ENCODE measurements at places on chromosomes 7 and 10.

DNA sequence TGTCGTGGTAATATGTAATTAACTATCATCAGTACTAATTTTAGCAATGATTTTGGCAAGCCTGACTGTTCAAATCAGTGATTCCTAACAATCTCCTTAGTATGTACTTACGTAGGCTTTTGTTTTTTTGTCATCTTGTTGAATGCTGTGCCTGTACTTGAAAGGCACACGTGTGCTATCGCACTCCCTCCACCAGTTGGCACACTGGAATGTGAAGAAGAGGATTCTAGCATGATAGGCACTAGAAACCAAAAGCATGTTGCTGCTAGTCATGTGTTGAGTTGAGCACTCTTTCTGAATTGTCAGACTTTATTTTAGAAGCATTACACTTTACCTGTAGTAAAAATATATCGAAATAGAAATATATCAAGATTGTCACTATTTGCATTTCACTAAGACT lies 59.1 kb downstream of the TASOR2 start:
- no peak for DNase-seq

- peak; percentile 12 for DNase-seq
Observed at GRCh38 chr10:100969187-100970075, at the start of gene SEMA4G. TSS of gene SEMA4G (plus strand) at chr10:100969504. CDS start at chr10:100972913, 3,409 bp downstream.

GRCh38 chr10:62637249-62638061 lies 167.1 kb upstream of the ADO start:
- peak; percentile 61 for DNase-seq

- peak; percentile 66 for DNase-seq
Observed at GRCh38 chr10:100508691-100509150, 10.9 kb downstream of the SEC31B start.

- no peak for DNase-seq
Observed at GRCh38 chr7:43749383-43749940, 9.0 kb upstream of the BLVRA start.

DNA sequence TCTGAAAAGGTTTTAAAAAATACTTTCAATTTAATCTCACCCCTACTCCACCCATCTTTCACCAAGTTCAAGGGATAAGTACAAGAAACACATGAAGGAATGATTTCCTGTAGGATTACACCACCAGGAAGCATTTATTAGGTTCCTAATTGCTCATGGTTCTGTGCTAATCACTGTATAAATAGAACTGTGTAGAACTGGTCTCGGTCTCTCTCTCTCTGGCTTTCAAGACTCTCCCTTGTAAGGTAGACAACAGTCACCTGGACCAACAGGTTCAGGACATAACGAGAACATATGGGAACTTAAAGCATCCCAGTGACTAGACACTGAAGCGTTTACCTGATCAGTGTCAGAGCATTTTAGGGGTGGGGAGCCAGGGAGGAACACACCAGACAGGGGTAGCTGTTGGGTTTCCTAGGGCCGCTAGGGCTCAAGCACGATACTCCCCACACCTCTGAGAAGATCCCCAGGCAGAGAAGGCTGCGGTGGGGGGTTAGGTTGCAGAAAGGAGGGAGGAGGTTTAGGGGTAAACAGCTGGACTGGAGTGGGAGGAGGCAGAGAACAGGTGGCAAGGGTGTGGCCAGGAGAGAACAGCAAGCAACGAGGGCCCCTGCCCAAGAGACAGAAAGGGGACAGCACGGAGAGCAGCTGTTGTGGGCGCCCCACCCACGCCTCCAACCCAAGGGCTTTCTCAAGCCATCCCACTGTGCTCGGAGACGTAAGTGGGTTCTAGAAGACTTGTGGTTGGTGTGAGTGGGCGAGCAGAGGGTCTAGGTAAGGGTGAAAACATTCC lies 52.5 kb upstream of the USP6NL start:
- DNase-seq: no peak

DNA sequence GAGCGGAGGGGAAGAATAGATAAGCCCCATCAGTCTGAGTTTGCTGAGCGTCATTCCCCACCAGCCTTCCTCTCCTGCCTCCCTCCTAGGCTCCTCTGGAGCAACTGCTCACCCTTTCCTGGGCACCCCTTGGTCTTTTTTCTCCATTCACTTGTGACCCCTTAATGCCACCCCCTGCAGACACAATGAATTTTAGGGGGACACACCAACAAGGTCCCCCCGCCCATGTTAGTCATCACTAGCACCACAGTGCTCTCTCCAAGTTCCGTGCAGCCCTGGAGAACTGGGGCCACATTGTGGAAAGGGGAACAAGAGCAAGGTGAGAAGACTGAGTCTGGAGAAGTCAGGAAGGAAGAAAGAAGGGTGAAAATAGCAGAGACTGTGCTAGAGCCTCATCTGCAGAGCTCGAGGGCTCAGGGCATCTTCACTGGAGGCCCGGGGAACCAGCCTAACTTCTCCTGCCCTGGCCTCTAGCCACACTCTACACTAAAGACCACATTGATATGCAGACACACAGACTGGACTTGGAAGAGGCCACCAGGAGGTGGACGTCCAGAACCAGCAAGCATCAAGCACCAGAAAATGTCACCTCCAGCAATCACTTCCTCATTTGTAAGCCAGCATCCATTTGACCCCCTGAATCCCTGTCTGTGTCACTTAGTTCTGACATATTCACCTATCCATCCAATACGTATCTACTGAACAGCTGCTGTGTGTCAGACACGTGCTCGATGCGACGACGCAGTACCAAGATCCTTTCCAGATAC lies 17.5 kb downstream of the RGR start:
- no peak for DNase-seq

GRCh38 chr10:6926971-6927370 lies 346.9 kb upstream of the PRKCQ start:
- DNase-seq: no peak

- peak; percentile 16 for DNase-seq
Observed at GRCh38 chr10:84543948-84544347, 215.6 kb downstream of the CCSER2 start.

DNA sequence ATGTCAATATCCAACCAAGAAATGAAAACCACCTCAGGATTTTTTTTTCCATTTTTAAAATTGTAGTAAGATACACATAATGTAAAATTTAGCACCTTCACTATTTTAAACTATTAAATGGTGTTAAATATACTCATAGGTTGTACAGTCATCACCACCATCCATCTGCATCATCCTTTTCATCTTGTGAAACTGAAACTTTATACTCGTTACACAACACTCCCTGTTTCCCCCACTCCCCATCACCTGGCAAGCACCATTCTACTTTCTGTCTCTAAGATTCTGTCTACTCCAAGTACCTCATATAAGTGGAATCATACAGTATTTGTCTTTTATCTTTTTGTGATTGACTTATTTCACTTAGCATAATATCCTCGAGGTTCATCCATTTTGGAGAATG lies 335.2 kb upstream of the NPSR1 start:
- DNase-seq: no peak

GRCh38 chr10:775245-776075 lies 86.0 kb upstream of the DIP2C start:
- peak; percentile 25 for DNase-seq

GRCh38 chr7:70183278-70183677 lies 585.0 kb downstream of the AUTS2 start:
- DNase-seq: no peak

DNA sequence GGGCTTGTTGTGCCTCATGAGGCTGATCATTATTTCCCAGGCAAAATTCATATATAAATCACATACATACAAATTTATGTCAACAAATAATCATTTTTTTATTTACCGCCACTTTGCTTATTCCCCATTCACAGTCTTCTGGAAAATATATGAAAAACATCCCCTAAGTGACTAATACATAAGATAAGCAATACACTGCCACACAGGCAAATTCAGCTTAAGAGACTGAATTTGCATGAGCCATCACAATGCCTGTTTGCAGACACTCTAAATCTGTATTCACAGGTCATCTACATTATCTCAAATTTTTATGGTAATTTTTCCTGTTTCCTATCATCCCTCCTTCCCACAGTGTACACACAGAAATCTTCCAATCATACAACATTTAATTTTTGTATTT lies 13.2 kb downstream of the OSBPL3 start:
- DNase-seq: peak; percentile 70

- peak; percentile 43 for DNase-seq
Observed at GRCh38 chr10:31194986-31195385, 124.0 kb upstream of the ZEB1 start.

DNA sequence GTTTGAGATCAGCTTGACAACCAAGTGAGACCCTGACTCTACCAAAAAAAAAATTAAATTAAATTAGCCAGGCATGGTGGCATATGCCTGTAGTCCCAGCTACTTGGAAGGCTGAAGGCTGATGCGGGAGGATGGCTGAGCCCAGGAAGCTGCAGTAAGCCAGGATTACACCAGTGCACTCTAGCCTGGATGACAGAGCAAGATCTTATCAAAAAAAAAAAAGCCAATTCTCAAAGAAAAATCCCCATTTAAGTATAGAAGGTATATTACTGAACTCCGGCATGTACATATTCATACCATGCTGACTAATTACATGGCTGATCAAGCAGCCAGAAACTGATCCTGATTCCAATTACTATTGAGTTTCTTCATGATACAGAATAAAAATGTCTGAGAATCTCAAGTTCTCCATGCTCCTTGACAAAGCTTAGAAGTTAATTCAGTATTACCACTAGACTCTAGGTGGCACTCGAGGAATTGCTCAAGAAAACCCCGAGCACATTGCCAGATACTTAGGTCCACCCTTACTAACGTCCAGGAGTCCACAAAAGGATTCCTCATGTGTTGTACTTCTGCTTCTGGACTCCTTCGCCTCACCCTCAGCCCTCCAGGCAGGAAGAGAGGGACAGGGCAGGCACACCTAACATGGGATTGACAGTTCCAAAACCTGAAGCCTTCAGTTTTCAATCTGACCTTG lies 148.9 kb downstream of the PARD3 start:
- peak; percentile 94 for DNase-seq
